ENCODE measurements at places on chromosomes 7 and 10. TPM values are rescaled to one million over a fixed set of nuclear protein-coding genes. Genes with fewer than 3 reads are reported as not detected.

DNA sequence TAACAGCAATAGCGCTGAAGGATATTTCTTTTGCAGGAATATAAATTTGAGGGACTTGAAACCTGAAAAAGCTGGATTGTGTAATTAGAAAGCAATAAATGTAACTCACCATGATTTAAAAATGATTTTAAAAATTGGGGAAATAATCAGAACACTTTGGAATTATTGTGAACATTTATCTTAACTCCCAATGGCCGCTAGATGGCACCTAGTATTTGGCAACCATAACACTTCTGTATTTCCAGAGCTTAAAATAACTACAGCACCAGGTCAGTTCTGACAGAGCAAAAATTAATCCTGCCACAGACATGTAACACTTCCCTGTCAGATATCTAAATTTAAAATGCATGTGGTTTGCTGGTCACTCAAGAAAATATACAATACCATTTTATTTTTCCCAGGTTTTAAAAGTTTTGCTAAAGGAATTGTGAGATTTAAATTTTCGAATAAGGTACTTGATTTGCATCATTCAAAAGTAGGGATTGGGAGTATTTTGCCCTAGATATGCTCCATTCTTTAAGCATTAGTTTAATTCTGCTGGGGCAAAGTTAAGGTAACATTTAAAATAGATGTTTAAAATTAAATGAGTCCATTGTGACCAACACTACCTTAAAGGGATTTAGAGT is 144.5 kb downstream of the PPP1R3A start:
- peak; percentile 71 for DNase-seq

The SPAG6 gene
- total RNA-seq, result not detected

DNA sequence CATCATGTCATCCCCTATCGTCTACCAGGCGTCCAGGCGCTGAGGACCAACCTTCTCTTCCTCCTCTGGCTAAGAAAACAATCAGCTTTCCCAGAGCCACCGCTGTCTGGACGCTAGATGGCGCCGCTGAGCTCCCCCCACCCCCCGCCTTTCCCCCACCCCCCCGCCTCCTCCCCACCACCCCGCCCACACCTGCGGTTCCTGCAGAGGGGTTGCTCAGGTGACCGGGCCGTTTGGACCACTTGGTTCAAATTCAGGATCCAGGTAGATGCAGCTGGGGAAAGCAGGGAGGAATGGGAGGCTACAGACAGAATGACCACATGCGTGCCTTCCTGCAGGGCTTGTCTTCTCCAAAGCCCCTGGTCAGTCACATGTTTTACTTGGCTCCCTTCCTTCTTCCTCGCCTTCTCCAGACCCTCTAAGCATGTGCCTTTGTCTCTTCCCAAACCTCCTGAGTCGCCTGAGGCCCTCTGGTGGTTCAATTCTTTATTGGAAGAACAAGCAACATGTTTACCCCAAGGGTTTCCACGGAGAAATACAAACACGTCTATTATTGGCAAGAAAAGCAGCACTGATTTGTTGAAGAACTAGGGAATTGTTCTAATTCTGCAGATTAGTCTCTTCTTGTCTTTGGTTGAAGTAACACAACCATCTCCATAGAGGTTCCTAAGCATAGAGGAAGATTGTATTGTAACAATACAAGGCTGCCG is 24.7 kb downstream of the AOC1 start:
- peak; percentile 89 for DNase-seq

DNA sequence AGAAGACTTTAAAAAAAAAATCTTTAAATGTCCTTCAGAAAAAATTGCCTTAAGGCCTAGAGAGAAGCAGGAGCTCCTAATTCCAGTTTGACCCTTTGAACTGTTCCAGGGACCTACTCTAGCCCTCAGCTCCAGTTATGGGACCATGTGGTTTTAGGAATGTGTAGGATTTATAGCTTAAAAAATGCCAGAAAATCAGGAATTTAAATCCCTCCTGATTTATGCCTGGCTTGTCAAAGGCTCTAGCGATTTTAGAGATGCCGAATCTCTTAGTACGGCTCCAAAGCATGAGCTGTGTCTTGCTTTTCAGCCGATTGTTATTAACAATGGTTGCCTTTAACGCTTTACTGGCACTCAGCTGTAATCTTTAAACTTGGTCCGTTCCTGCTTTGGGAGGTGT is 130.6 kb upstream of the NPVF start:
- no peak for DNase-seq

DNA sequence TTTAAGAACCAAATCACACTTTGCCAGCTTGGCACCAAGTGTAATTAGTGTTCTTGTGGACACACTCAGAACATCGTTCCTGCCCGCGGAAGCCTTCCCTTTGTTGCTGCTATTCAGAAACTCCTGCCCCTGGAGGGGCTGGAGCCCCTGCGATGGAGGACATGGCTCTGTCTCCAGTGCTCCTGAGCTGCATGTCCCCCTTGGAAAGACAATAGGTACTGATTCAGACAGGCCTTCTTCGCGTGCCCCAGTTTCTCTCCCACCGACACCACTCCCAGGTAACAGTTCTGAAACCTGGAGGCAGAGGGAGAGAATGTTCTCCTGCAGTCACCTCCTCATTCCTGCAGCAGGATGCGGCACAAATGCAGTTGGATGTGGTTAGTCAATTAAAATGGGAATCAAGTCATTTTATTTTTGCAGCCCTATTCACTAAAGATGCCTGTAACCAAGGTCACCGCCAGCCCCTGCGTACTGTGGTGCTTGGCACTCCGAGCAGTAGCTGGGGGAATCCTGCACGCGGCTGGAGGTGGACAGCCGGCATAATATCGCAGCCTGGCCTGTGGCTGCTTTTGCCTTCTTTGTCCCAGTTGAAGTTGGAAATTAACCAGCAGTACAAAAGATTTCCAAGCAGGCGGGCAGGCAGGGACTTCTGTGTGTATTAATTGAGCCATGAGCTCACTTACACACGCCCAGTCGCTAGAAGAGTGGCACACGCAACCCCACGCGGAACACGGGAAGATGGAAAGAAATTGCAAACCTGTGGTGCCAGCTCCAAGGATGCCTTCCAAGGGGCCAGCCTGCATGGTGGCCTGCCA is 205.7 kb downstream of the EBF3 start:
- no peak for DNase-seq

The NPY4R2 gene
- not detected for total RNA-seq

DNA sequence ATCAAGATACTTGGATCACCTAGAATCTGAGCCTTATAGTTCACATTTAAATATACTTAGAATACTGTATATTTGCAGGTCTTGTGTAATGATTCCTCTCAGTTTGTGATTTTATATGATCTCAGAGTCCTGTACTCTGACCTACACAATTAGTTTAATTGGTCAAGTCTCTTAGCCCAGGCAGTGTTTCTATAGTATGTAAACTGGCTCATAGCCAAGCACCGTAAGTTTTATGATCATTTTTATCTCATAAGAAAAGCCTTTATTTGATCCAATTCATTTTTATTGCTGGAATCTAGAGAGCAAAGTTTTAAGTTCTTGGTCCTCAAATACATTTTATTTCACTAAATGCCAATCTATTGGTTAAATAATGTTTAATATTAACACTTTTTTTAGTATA is 242.2 kb downstream of the MALRD1 start:
- DNase-seq, result no peak

- DNase-seq, result no peak
Measured at GRCh38 chr7:72538147-72538546, 126.0 kb upstream of the CALN1 start.

DNA sequence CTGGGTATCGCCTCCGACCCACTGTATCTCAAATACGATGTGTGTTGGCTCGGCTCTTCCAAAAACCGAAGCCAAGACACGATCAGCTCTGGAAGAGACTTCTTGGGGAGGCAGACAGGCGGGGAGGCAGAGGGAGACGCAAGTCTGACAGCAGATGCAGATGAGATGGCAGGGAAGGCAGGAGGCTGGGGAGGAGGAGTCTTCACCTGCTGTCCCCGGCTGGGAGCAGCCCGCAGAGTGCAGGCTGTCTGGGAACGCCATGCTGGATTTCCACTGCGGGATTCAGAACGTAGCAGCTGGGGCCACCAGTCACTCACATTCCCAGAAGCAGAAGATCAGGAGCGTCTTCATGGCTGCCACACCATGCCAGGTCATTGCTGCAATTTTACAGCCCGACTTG is 29.4 kb downstream of the CTBP2 start:
- DNase-seq, result no peak

The GNAT3 gene
- not detected for total RNA-seq

DNA sequence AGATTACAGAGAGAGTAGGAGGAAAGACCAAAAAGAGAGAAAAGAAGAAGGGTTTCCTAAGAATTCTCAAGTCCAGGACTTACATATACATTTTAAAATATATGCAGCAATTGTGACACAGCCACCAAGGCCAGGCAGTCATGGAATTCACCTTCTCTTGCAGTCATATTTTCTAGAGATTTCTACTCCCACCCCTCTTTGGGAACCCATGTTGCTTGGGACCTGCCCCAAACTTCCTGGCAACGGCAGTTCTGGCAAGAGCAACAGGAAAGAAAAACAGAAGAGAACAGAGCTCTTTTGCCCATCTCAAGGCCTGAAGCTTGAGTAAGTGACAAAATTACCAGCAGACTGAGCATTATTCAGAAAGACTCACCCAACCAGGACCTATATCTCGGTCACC is 128.3 kb upstream of the ASAH2 start:
- DNase-seq, result peak; percentile 30

Data from endothelial cell of umbilical vein (primary cell).